ENCODE measurements at places on chromosomes 16 and 17. TPM values are rescaled to one million over a fixed set of nuclear protein-coding genes. Genes with fewer than 3 reads are reported as not detected.

GRCh38 chr16:88948781-88949490 is 28.1 kb downstream of the CBFA2T3 start:
- no peak for DNase-seq
- H3K4me1 ChIP-seq: peaks cover 3% of the 10 kb centered on the region
- H3K27me3 ChIP-seq: no peaks in the 10 kb centered on the region
- H3K4me3 ChIP-seq: no peak overlapping the region
- H3K27ac ChIP-seq: no peak overlapping the region

DNA sequence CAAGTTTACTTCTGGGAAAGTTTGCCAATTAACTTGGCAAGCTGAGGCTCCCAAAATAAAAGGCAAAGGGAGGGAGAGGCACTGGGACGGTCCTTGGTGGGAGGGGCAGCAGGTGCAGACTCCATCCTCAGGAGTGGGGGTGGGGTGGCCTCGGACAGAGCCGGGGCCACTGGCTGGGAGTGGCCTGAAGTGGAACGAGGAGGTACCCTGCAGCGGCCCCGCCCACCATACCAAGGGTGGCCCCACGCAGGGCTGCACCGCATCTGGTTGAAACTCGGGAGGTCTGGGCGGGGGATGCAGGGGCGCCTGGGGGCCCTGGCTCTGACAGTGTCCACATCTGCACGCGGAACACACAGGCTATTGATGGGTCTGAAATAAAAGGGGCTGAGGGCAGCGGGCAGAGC is 42.4 kb upstream of the SLC38A10 start:
- no peak overlapping the region for H3K27ac ChIP-seq
- no peaks in the 10 kb centered on the region for H3K36me3 ChIP-seq
- no peak overlapping the region for H3K4me3 ChIP-seq
- H3K27me3 ChIP-seq: peaks cover 8% of the 10 kb centered on the region
- peak; percentile 40 for DNase-seq

- H3K27me3 ChIP-seq: no peaks in the 10 kb centered on the region
- no peak overlapping the region for H3K4me3 ChIP-seq
- peaks cover 52% of the 10 kb centered on the region for H3K36me3 ChIP-seq
- no peak for DNase-seq
- no peak overlapping the region for H3K27ac ChIP-seq
Measured at GRCh38 chr16:58186176-58186944, 11.5 kb downstream of the CSNK2A2 start.

DNA sequence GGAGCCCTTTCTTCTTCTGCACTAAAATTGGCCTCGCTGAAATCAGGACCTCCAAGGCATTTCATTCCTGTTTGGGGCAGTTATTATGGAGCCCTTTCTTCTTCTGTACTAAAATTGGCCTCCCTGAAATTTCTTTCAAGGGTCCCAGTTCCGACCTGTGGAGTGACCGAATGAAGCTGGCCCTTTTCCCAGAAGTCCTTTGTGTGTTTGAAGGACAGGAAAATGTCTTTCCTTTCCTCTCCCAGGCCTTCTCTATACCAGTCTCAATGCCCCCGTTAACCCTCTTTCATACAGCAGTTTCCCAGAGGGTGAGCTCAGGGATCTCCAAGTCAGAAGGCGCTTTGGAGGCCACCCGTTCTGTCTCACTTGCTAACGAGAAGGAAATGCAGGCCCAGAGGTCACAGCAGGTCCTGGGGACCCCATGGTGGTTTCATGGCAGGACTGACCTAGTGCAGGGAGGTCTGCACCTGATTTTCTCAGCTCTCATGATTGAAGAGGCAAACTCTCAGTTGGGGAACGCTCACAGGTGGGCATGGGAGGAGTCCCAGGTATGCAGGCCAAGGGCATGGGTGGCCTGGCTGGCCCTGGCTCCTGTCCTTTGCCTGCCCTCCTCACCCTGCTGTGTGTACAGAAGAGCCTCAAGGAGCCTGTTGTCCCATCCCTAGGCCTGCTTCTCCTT is 37.1 kb upstream of the DOC2B start:
- H3K36me3 ChIP-seq: no peaks in the 10 kb centered on the region
- H3K4me1 ChIP-seq: no peaks in the 10 kb centered on the region
- no peaks in the 10 kb centered on the region for H3K27me3 ChIP-seq
- H3K4me3 ChIP-seq: no peak overlapping the region
- no peak for DNase-seq
- H3K27ac ChIP-seq: no peak overlapping the region

DNA sequence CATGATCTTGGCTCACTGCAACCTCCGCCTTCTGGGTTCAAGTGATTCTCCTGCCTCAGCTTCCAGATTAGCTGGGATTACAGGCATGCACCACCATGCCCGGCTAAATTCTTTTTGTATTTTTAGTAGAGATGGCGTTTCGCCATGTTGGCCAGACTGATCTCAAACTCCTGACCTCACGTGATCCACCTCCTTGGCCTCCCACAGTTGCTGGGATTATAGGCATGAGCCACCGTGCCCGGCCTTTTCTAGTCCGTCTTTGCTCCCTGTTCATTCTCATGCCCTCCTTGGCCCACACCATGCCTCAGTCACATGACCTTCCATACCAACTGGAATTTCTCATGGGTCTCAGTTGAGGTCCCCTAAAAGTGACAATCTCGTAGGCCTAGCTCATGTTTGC is 86.9 kb downstream of the SNX29 start:
- DNase-seq: no peak
- H3K4me1 ChIP-seq: no peaks in the 10 kb centered on the region
- H3K36me3 ChIP-seq: peaks cover 4% of the 10 kb centered on the region

DNA sequence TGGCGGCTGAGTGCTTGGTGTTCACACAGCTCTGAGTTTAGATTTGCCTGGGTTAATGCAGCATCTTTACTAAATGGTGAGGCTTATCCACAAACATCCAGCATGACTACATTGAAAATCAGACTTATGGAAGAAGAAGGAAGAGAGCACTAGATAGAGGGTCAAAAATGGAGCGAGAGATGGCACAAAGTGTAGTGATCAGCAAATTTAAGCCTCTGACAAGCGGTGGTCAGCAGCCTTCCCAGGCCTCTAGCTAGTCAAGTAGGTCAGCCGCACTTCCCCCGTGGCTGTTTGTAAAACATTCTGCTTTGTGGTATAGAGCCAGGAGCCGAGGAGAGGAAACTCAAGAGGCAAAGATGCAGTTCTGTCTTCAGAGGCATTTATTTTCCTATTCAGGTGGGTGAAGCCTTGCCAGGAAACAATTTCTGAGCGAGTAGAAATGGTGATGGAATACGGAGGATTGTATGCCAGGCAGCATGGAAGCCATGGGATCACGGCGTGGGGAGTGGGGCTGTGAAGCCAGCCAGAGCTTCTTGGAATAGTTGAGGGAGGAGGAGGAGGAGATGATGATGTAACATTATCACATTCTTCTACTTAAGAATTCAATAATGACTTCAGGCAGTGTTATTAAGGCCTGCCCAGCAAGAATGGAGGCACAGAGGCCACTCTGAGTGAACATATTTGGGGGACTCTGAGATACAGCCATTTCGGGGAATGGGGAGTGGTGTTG is 118.9 kb downstream of the MSI2 start:
- H3K27ac ChIP-seq: no peak overlapping the region
- no peak for DNase-seq
- no peaks in the 10 kb centered on the region for H3K27me3 ChIP-seq
- H3K36me3 ChIP-seq: no peaks in the 10 kb centered on the region

Gene KRT14
- polyA plus RNA-seq: 0.63 TPM
